ENCODE measurements at places on chromosomes 1 and 21. TPM values are rescaled to one million over a fixed set of nuclear protein-coding genes. Genes with fewer than 3 reads are reported as not detected.

GRCh38 chr1:19678493-19678892 is 13.8 kb downstream of the HTR6 start:
- no peak overlapping the region for H3K27ac ChIP-seq
- no peaks in the 10 kb centered on the region for H3K36me3 ChIP-seq
- no peaks in the 10 kb centered on the region for H3K4me1 ChIP-seq
- no peak overlapping the region for H3K4me3 ChIP-seq
- H3K27me3 ChIP-seq: no peaks in the 10 kb centered on the region

CRABP2 gene
- 27.1 TPM for total RNA-seq

DRAXIN gene
- 0.05 TPM for total RNA-seq

SPAG17 gene
- total RNA-seq: not detected

Measured in Caco-2 (cell line).